Activated effector memory CD4-positive, alpha-beta T cell treated with anti-CD3 and anti-CD28 coated beads, Interleukin-2, amount 50 U/mL, for 16 hours (primary cell): ENCODE measurements at places on chromosomes 5 and 9.

DNA sequence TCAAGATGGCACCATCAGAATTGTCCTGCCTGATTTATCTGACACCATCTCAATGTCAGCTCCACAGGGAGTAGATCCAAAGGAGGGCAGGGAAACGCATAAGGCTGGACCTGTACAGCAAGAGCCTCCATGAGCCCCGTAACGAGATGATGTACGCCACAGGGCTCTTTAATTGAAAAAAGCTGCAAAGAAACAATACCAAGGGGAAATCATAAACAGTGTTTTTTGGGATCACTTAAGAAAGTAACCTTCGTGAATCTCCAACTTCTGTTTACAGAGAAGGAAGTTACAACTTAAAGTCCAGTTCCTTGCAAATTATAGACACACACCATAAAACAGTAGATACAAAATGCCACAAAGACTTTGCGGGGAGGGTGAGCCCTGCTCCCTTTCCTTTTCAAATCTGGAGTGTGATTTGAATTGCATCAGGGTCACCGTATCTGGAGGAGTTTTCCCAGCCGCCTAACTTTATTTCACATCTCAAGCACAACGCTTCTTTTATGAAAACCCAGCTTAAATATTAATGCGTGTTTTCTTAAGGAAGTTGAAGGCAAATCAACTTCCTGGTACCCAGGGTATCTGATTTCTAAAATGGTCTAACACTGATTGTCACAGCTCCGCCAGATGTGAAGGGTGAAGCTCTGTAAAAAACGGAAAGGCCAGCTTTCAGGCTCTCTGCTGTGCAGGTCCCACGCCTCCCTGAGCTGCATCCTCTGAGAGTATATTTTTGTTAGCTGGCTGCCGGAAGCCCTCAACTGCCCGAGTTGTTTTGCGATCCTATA lies 88.9 kb downstream of the EBF1 start:
- no peak for DNase-seq

- DNase-seq, result no peak
Measured at GRCh38 chr5:168073311-168073710, 218.1 kb upstream of the WWC1 start.

- DNase-seq, result no peak
Measured at GRCh38 chr5:56659971-56660370, 155.4 kb upstream of the MAP3K1 start.

- no peak for DNase-seq
Measured at GRCh38 chr9:98890256-98890655, 53.5 kb upstream of the COL15A1 start.

- no peak for DNase-seq
Measured at GRCh38 chr5:58922461-58923171, 339.7 kb downstream of the RAB3C start.

DNA sequence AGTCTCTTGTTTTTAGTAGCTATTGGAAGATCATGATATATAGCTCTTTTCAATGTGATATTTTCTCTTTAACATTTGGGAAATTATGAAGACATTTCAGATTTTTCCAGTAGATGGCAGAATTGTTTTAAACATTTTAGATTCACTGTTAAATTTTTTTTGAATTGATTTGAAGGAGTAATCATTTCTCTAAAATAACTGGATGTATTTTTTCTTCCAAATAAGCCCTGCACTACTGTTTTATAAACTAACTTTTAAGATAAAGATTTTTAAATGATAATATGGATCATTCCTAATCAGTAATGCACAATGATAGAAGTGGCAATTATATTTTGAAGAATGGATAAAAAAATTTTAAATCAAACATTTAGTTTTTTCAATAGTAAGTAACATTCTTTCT lies 14.2 kb downstream of the NDUFAF2 start:
- no peak for DNase-seq

DNA sequence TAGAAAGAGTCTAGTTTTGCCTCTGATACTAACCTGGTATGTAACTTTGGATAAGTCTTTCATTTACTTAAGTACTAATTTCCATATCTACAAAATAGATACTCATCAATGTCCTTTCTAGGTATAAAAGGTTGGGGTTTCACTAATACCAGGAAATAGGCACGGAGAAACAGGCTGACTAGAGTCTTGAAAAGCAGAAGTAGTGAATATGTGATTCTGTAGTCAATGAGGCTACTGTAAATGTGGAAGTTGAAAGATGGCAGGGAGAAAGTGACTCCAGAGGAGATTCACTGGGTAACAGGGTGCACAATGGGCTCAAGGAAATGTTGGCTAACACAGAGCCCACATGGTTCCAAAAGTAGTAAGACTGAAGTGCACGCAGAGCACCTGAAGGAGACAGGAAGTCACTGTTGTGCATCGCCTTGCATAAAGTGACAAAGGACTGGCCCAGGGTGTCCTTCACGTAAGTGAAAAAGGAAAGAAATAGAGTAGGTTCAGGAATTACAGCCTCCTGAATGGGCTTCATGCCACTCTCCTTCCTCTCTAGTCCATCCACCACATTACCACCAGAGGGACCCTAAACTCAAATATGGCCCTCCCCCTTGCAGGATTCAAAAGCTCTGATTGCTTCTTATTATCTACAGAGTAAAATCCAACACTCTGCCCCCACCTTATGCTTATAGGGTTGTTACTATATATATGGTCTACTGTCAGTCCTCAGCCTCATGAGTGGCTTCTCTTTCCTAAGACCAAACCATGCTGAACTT lies 288.0 kb upstream of the SMARCA2 start:
- DNase-seq, result no peak

GRCh38 chr9:117737721-117738226 lies 33.6 kb downstream of the TLR4 start:
- no peak for DNase-seq

DNA sequence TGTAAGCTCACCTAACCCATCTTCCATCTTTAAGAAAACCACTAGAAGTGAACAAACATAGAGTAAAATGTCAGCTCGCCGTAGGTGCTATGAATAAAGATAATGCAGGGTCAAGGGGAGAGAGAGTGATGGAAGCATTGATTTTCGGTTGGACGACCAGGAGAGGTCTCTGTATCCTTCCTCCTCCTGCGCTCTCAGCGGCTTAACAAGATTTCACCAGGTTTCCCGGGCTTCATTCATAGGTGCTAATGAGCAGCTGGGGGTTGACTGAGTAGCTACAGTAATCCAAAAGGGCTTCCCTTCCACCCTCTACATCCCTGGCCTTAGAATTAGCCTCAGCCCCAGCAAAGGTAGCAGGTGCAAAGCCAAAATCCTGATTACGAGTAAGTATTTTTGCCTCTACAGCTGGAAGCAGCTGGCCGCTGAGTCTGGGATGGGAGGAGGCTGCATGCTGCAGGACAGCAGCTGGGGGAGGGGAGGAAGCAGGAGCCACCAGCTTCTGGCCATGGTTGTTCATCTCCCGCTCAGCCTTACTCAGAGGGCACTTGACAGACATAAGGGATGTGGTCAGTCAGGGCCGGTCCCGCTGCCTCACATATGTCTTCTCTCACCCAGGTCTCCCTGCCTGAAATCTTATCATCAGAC lies 112.0 kb upstream of the IL12B start:
- DNase-seq, result no peak

- DNase-seq, result no peak
Measured at GRCh38 chr5:159286420-159287035, 23.4 kb downstream of the UBLCP1 start.

DNA sequence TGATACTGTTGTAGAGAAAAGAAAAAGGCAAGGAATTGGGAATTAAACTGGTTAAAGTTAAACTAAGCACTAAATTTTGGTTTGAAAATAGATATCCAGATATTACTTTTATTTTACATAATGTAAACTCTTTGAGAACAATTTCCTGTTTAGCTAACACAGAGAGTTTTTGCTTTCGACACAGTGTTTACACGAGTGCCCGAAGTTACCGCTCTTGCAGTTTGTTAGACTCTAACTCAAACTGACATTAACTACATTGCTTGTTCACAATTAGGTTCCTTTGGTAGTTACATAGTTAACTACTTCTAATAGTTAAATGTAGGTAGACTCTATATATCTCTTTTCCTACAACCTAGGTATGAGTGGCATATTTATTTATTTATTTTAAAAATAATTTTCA lies 117.1 kb upstream of the CHD1 start:
- no peak for DNase-seq

DNA sequence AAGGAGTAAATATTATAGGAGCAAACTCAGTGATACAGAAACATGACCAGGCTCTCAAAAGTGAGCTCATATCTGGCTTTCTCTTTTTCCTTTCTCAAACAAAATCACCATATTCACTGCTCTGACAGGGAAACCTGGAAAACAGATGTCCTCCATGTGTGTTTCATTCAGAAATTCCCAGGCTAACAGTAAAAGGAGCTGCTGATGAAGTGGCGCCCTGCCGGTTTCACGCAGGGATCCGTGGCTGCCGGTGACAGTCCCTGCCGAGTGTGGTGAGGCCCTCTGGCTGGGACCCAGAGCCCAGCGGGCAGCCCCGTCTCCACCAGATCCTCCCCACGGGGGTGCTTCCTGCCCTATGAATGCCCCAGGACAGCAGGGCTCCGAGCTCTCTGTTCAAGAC lies 208.1 kb downstream of the GNA14 start:
- no peak for DNase-seq

DNA sequence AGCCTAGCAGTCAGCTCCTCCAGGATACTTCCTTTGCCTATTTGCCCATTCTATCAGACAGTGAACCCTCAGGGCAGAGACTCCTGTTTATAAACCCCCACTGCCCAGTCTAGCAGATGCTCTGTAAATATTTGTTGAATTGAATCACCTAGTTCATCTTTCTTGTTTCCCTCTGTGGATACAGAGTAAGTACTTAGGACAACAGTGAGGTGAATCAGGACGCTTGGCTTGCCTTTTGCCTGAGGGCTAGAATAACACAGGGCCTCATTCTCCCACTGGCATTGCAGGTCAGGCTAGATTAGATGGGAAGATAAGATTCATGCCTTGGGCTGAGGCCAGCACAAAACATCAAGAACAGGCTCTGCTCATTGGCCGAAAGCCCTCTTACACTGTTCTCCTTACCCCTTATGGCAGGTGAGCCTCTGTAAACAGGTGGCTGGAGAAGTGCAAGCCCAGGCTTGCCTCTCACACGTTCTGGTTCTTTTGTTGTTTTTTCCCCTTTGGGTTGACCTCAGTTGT lies 22.2 kb downstream of the TNFSF8 start:
- no peak for DNase-seq

- DNase-seq, result no peak
Measured at GRCh38 chr5:168843277-168844015, 264.3 kb upstream of the PANK3 start.

DNA sequence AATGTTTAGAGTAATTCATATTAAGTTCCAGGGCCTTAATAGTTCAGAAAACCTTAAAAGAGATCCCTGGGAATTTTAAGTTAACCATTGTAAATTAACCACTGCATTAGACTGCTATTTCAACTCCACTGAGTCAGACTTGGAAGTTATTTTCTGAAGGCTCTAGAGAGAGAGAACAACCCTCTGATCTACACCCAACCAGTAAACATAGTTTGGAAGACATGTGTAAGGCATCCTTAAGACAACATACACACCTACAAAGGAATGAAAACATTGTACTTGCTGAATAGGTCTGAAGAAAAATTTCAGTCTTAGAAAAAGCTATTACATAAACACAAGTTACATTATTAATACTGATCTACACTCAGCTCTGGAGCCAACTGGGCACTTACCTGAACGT lies 158.2 kb upstream of the FST start:
- DNase-seq, result no peak

DNA sequence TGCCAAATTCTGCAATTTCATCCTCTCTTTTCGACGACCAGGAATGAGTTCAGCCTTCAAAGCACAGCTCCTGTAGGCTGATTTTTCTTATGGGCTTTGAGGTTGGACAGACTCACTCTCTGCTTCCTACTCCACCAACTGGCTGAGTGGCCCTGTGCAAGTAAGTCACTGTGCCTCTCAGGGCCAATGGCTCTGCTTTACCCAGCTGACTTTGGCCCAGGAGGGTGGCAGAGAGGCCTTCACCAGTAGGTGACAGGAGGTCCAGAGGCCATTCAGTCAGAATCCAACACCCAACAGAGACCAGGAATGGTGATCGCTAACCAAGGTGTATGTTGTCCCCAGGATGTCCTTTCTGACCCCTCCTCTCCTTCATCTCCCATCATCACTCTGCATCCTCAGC lies 49.5 kb upstream of the ALDH1B1 start:
- peak; percentile 37 for DNase-seq

DNA sequence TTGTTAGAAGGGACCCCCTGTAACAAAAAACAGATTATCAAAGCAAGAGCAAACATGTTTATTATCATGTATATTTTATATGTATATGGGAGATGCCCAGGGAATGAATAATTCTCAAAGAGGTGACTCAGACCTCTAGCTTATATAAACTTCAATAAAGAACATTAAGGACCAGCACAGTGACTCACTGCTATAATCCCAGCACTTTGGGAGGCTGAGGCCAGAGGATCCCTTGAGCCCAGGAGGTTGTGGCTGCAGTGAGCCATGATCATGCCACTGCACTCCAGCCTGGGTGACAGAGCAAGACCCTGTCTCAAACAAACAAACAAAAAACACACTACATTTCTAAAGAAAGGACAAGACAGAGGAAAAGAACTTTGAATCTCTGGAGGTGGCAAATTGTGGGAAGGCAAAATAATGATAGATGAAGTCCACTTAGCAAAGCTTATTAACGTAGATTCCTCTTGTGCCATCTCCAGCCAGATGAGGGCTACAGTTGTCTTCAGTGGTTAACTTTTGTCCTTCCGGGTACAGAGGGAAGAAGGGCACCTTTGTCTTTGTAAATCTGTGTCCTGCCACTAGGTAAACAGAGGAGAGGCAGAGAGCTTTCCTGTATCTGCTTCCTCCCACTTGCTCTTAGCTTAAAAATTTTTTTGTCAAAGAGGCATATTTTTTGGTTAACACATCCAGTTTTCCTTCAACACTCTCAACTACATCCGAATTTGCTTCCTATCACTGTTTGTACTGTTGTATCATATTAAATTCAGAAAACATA lies 7.5 kb upstream of the RFK start:
- DNase-seq, result no peak

GRCh38 chr9:22148528-22148875 lies 139.4 kb upstream of the CDKN2B start:
- DNase-seq, result no peak

DNA sequence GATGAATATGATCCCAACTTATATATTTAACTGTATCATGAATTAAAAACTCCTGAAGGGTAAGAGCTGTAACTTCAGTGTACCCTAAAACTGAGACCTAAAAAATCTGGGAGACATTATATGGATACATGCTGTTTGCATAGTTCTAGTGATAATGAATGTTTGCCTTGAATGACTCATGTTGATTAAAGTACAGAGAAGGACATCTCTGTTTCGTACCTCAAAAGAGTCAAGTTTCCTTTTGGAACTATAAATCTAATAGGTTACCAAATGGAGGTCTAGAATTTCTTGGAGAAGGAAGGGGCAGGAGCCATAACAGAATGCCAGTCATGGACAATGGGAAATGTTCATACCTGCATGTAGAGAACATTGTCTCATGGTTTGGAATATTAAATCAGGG lies 168.1 kb downstream of the SNCAIP start:
- no peak for DNase-seq

- DNase-seq, result no peak
Measured at GRCh38 chr5:21574961-21575360, 1278.2 kb downstream of the CDH12 start.

- no peak for DNase-seq
Measured at GRCh38 chr9:131167146-131167692, 41.8 kb downstream of the NUP214 start.

- DNase-seq, result no peak
Measured at GRCh38 chr9:135884328-135885035, 22.9 kb downstream of the CAMSAP1 start.
